ENCODE measurements at places on chromosomes 3 and 15.
A peak's percentile ranks its signal among the peaks of the same experiment; 100 is the strongest.

DNA sequence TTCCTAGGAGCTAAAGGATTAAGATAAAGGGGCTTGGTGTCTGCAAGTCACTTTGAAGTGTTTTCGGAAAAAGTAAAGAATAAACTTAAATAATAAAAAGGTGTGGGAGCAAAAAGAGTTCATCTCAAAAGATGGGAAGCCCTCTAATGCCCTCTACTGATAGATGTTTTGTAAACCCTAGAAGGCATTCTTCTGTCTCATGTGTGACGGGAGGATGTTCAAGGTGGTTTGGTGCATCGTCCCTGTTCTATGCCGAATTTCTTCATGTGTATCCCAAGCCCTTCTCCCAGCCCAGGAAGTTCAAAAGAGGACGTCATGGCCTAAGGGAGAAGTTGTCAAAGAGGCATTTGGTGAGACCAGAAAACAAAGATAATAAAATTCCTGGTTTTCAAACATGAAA is 37.2 kb downstream of the CCK start:
- no peak for DNase-seq

- no peak for DNase-seq
These were observed 56.3 kb downstream of the KLF15 start for GRCh38 chr3:126300761-126301481.

GRCh38 chr15:73844356-73844755 is 29.0 kb upstream of the TBC1D21 start:
- DNase-seq, result no peak

DNA sequence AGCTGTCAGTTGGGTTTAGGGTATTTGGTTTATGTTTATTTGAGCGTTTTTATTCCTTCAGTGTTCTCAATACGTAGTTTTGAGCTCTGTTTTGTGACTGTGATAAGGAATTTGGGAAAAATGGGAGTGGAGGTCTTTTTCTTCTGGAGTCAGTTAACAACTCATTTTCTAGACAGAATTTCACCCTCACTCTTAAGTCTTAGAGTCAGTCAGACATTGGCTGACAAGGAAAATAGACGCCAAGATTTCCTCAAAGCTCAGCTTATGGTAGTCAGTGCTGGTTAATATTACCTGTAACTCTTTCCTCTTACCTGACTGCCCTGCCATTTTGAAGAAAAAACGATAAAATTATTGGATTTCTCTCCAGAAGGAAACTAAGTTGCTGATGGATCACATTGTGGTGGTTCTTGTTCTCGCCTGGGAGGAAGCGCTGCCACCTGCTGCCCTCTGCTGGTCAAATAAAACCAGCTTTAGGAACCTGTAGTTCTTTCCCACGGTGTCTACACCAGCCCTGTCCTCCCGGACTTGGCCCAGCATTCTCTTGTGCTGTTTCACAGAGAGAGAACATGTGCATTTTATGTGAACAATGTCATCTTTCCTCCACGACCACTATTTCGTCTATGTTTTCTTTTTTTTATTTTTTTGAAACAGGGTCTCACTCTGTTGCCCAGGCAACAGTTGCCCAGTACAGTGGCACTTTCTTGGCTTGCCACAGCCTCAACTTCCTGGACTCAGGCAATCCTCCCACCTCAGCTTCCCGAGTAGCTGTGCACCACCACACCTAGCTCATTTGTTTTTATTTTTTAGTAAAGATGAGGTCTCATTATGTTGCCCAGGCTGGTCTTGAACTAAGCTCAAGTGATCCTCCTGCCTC is 41.4 kb upstream of the UMPS start:
- peak; percentile 86 for DNase-seq

DNA sequence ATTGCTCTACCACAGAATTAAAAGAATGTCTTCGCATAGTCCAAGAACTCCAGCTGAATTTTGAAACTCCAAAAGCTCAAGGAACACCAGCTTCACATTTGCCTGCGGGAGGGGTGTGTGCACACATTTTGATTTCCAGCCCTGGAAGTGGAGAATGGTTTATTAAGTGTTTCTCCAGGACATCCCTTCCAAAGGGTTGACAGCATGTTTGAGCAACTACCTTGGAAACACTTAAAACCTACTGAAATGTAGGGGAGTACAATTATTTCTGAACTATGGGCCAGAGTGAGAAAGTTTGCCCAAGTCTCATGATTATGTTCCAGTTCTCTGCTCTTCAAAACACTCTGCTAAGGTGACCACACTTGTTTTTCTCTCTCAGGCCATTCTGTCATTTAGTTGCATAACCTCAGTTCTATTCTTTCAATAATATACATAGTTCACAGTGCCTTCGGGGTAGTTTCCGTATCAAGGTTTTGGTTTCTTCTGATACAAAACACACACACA is 7.9 kb downstream of the ACP3 start:
- no peak for DNase-seq

GRCh38 chr3:132650153-132650552 is 9.5 kb downstream of the ACAD11 start:
- DNase-seq, result no peak

DNA sequence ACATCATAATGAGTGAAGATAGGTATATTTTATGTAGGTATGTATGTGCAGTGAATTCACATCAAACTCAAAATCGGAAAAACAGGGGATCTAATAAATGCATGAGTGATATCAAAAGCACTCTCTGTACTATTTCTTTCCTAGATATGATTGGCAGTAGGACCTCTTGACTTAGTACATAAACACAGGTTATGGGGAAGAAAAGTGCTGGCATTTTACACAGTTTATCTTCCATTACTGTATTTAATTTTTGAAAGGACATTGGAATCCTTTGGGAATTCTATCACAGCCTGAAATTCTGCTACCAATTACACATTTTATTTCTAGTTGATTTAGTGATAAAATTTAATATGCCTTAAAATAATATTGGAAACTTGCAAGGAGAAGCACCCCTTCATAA is 470.5 kb upstream of the ONECUT1 start:
- DNase-seq, result no peak

- no peak for DNase-seq
These were observed 665.5 kb downstream of the NTRK3 start for GRCh38 chr15:87591042-87591441.

DNA sequence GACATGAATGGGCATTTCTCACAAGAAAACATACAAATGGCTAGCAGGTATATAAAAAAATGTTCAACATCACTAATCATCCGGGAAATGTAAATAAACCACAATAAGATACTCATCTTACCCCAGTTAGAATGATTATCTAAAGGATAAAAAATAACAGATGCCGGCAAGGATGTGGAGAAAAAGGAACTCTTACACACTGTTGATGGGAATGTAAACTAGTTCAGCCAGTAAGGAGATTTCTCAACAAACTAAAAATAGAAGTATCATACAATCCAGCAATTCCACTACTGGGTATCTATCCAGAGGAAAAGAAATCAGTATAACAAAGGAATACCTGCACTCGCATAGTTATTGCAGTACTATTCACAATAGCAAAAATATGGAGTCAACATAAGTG is 124.2 kb downstream of the SATB1 start:
- no peak for DNase-seq

Data from D341Med (cell line).